ENCODE measurements at places on chromosomes 1 and 21. TPM values are rescaled to one million over a fixed set of nuclear protein-coding genes. Genes with fewer than 3 reads are reported as not detected.

Gene AMY1C
- not detected for total RNA-seq

Gene SHISAL2A
- total RNA-seq: 3.2 TPM

Gene KPRP
- not detected for total RNA-seq

Gene CLCA2
- total RNA-seq: not detected

Gene CELA3A
- not detected for total RNA-seq

Gene AKR7A3
- 2.8 TPM for total RNA-seq

Gene MYOC
- not detected for total RNA-seq

Gene RAB42
- total RNA-seq: 2.9 TPM

Gene MYCL
- total RNA-seq: 7.2 TPM

Gene SCNM1
- total RNA-seq: 53.6 TPM

Gene IFI44
- total RNA-seq: not detected

Gene NPR1
- total RNA-seq: 1.4 TPM

Gene OR2T11
- not detected for total RNA-seq

Gene S100A7A
- total RNA-seq: not detected

Gene DIRAS3
- not detected for total RNA-seq

Gene FCRLB
- total RNA-seq: 0.29 TPM

Gene C1QTNF12
- 3.4 TPM for total RNA-seq

Gene F5
- total RNA-seq: 0.50 TPM

Gene FAM177B
- 0.70 TPM for total RNA-seq

Gene IVL
- not detected for total RNA-seq

Gene FCRL6
- total RNA-seq: not detected

Gene PDZK1
- total RNA-seq: 90.2 TPM

Gene RAD54L
- total RNA-seq: 30.6 TPM

Gene RAB3B
- total RNA-seq: 11.6 TPM

Gene MAP3K7CL
- 8.2 TPM for total RNA-seq

Gene BCL2L15
- 0.09 TPM for total RNA-seq

Gene TAL1
- 12.2 TPM for total RNA-seq

Gene CCDC27
- not detected for total RNA-seq

Gene FCN3
- total RNA-seq: not detected

Gene ST7L
- total RNA-seq: 12.6 TPM

Gene NUP210L
- 0.19 TPM for total RNA-seq

Gene TTC39A
- 21.0 TPM for total RNA-seq

Gene ATP5IF1
- total RNA-seq: 130 TPM

Gene IGFN1
- not detected for total RNA-seq

Gene PLA2G4A
- total RNA-seq: 3.4 TPM

Gene TMEM79
- 9.5 TPM for total RNA-seq

Gene PRAMEF25
- not detected for total RNA-seq

Gene C1orf122
- total RNA-seq: 41.0 TPM

Gene GUCA2A
- total RNA-seq: 28.8 TPM

Gene ATP1A2
- total RNA-seq: not detected

Gene KRTAP19-1
- total RNA-seq: not detected

Gene ADCY10
- total RNA-seq: 1.3 TPM

Gene RPTN
- total RNA-seq: not detected

Gene SPATA21
- total RNA-seq: not detected

Gene MOB3C
- total RNA-seq: 2.1 TPM

Gene AMY1A
- total RNA-seq: not detected

Gene KLF17
- total RNA-seq: not detected

Gene PRELP
- total RNA-seq: not detected

Gene KCND3
- total RNA-seq: 4.0 TPM

Gene TRABD2B
- 0.36 TPM for total RNA-seq

Gene HCRTR1
- total RNA-seq: not detected

Gene NEK2
- total RNA-seq: 32.1 TPM
